ENCODE measurements at places on chromosomes 11 and 22. TPM values are rescaled to one million over a fixed set of nuclear protein-coding genes. Genes with fewer than 3 reads are reported as not detected.

GRCh38 chr11:11611381-11611780 is 10.4 kb downstream of the GALNT18 start:
- no peaks in the 10 kb centered on the region for H3K4me1 ChIP-seq
- H3K27ac ChIP-seq, result no peak overlapping the region
- DNase-seq, result no peak
- no peak overlapping the region for H3K4me3 ChIP-seq
- H3K27me3 ChIP-seq, result no peaks in the 10 kb centered on the region
- no peaks in the 10 kb centered on the region for H3K36me3 ChIP-seq

DNA sequence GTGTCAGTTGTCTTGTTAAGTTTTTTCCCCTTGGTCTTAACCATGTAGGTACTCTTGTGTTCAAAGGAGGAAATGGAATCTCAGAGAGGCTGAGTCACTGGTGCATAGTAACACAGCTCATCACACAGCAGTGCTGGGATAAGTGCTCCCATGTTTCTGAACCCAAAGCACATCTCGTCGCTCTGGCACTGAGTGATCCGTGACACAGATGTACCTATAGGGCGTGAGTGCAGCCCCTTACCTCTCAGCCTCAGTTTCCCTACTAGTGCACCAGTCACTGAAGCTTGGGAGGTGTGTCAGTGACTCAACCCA is 234.0 kb downstream of the ST3GAL4 start:
- DNase-seq, result no peak
- H3K27me3 ChIP-seq, result peaks cover 2% of the 10 kb centered on the region
- H3K36me3 ChIP-seq, result no peaks in the 10 kb centered on the region
- no peak overlapping the region for H3K27ac ChIP-seq
- H3K4me3 ChIP-seq, result no peak overlapping the region
- peaks cover 19% of the 10 kb centered on the region for H3K4me1 ChIP-seq

- H3K27ac ChIP-seq, result no peak overlapping the region
- H3K4me1 ChIP-seq, result peaks cover 5% of the 10 kb centered on the region
- DNase-seq, result no peak
- H3K36me3 ChIP-seq, result no peaks in the 10 kb centered on the region
- peaks cover 5% of the 10 kb centered on the region for H3K27me3 ChIP-seq
- H3K4me3 ChIP-seq, result no peak overlapping the region
Measured at GRCh38 chr11:78651136-78651775, 76.6 kb upstream of the NARS2 start.

Gene CHRM1
- polyA plus RNA-seq, result 0.23 TPM

Gene MS4A12
- not detected for polyA plus RNA-seq

DNA sequence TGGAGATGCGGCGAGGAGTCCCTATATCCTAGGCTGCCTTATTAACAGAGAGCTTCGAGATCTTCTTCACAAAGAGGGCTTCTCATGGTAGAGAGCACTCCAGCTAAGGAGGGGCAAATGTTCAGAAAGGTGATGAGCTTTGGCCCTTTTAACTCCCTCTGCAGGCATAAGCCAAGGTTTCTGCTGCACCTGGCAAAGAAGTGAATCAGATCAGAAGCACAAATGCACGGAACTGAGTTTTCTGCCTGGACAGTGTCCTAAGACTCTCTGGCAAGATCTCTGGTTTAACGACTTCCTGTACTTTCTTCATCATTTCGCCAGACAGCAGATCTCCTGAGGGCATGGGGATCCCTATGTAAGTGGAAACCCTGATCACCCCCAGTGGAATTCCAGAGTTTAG is 37.2 kb downstream of the POU2AF3 start:
- H3K27ac ChIP-seq, result no peak overlapping the region
- no peaks in the 10 kb centered on the region for H3K36me3 ChIP-seq
- H3K4me1 ChIP-seq, result peaks cover 6% of the 10 kb centered on the region
- H3K27me3 ChIP-seq, result peaks cover 3% of the 10 kb centered on the region

- peaks cover 2% of the 10 kb centered on the region for H3K27me3 ChIP-seq
- H3K36me3 ChIP-seq, result no peaks in the 10 kb centered on the region
- no peak overlapping the region for H3K4me3 ChIP-seq
- H3K4me1 ChIP-seq, result peaks cover 8% of the 10 kb centered on the region
- H3K27ac ChIP-seq, result no peak overlapping the region
Measured at GRCh38 chr11:115144914-115145313, 359.3 kb downstream of the CADM1 start.

Gene SYT8
- polyA plus RNA-seq, result 1.3 TPM

Gene TESMIN
- 0.20 TPM for polyA plus RNA-seq

Gene CD3E
- polyA plus RNA-seq, result 0.29 TPM

Gene DMC1
- polyA plus RNA-seq, result 10.7 TPM

DNA sequence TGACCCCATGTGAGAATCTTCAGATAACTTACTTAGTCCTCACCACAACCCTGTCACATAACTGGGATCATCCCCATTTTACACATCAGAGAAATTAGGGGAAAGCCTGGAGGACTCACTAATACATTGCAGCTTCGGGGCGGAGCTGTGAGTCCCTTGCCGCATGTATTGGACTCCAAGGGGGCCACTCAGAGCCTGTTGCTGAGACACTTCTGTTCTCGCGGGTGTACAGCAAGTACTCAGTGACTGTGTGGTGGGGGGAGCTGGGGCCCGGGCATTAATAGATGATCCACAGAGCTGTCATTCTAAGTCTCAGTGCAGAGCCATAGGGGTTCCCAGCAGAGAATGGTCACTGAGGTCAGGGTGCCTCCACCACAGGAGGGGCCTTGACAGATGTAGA is 13.5 kb downstream of the OAF start:
- H3K36me3 ChIP-seq, result peaks cover 27% of the 10 kb centered on the region
- H3K4me1 ChIP-seq, result peaks cover 50% of the 10 kb centered on the region
- H3K4me3 ChIP-seq, result no peak overlapping the region
- H3K27ac ChIP-seq, result peak overlapping the region; percentile 73

- no peak for DNase-seq
- H3K27ac ChIP-seq, result no peak overlapping the region
- no peaks in the 10 kb centered on the region for H3K4me1 ChIP-seq
- H3K27me3 ChIP-seq, result no peaks in the 10 kb centered on the region
- no peak overlapping the region for H3K4me3 ChIP-seq
Measured at GRCh38 chr11:92267968-92268367, 43.4 kb downstream of the FAT3 start.

DNA sequence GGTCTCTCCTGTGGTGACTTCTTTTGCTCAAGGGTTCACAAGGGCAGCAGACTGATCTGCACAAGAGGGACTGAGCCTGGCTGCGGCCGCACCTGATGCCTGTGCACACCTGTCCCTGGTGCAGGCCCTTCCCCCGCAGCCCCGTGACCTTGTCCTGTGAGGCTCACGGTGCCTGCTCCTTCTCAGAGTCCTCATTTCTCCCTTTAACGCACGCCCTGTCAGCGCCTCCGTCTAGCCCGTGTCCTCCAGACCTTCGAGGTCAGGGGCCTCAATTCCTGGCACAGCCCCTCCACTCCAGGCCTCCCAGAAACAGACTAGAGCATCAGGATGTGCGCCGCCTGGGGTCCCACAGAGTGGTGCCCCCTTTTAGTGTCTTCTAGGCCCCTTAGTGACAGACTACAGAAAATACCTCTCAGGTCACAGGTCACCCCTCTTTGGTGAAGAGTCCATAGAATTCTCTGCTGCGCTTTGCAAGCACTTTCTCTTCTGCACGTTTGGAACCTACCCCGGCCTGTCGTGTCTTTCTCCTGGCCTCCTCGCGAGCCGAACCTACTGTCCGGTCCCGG is 1.0 kb upstream of the DRD4 start:
- H3K27me3 ChIP-seq, result peaks cover 58% of the 10 kb centered on the region
- H3K36me3 ChIP-seq, result no peaks in the 10 kb centered on the region
- DNase-seq, result no peak
- H3K4me1 ChIP-seq, result peaks cover 28% of the 10 kb centered on the region

Gene TMEM191C
- 1.5 TPM for polyA plus RNA-seq

DNA sequence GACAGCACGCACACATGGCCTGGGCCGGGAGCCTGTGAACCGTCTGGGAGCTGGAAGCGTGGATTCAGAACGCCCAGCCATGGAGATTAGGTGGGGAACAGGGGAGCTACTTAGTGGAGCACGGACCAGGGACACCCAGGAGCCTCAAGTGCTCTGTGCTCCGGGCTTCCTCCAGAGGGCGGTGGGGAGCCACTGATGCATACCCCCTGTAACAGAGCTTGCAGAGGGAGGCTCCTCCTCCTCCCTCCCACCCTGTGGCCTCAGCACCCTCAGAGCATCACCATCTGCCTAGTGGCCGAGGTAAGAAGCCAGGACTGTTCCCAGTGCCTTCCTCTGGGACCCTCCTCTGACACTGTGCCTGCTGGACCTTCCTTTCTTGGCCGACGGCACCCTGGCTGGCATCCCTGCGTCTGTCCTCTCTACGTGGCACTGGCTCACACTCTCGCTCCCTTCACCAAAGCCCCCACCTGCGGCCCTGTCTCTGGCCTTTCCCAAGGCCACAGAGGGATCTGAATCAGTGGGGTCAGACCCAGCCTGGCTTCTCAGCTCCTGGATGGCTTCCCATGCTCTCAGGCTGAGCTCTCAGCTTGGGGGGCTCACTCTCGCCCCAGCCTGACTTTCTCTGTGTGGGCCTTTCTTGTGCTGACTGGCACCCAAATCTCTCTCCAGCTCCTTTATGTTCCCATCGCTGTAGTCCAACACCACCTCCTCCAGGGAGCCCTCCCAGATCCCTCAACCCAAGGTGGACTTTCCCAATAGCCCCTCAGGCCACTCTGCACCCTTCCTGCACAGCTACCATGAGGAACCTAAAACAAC is 780.9 kb downstream of the BRD1 start:
- no peaks in the 10 kb centered on the region for H3K36me3 ChIP-seq
- no peak overlapping the region for H3K4me3 ChIP-seq
- no peaks in the 10 kb centered on the region for H3K27me3 ChIP-seq
- DNase-seq, result peak; percentile 34
- no peaks in the 10 kb centered on the region for H3K4me1 ChIP-seq

- DNase-seq, result peak; percentile 47
- H3K4me3 ChIP-seq, result no peak overlapping the region
Measured at GRCh38 chr11:5280582-5281102, 10.9 kb upstream of the HBE1 start.

- H3K36me3 ChIP-seq, result no peaks in the 10 kb centered on the region
- H3K27me3 ChIP-seq, result no peaks in the 10 kb centered on the region
- no peaks in the 10 kb centered on the region for H3K4me1 ChIP-seq
- no peak overlapping the region for H3K27ac ChIP-seq
- no peak for DNase-seq
Measured at GRCh38 chr22:34783436-34783835, 282.5 kb upstream of the ISX start.

Gene PITPNM1
- 9.5 TPM for polyA plus RNA-seq

DNA sequence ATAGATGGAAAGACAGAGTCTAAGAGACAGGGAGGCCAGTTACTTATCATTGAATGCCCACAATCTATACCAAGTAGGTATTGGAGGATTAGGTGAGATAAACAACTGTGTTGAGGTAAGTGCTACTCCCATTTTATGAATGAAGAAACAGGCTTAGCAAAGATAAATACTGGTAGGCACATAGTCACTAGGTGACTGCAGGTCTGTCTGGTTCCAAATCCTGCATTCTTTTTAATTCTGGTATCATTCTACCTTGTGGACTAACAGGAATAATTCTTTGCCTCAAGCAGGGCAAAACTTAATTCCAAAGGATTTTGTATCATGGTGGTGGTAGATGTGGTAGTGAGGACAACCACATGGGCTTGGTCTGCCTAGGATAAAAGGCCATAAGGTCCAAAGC is 28.4 kb downstream of the RNF169 start:
- no peak overlapping the region for H3K4me3 ChIP-seq
- no peaks in the 10 kb centered on the region for H3K27me3 ChIP-seq
- no peak for DNase-seq
- no peaks in the 10 kb centered on the region for H3K4me1 ChIP-seq
- H3K36me3 ChIP-seq, result no peaks in the 10 kb centered on the region

- no peaks in the 10 kb centered on the region for H3K4me1 ChIP-seq
- no peaks in the 10 kb centered on the region for H3K27me3 ChIP-seq
- H3K36me3 ChIP-seq, result no peaks in the 10 kb centered on the region
- no peak overlapping the region for H3K27ac ChIP-seq
Measured at GRCh38 chr11:10979529-10979928, 121.7 kb upstream of the ZBED5 start.

DNA sequence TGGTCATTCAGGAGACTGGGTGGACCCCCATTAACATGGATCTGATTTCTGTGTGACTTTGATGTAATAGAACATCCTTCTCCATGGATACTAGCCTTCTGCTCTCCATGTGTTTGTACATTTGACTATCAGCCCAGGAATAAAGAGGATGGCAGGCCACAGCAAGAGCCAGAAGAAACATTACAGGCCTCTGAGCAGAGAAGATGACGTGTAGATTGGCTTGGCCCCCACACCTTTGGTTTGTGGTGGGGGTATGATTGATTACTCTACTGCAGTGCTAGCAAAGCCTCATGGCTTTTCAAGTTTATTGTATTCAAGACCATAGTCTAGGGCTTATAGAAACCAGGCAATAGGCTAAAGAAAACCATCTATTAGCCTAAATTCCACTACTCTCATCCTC is 77.0 kb downstream of the GRAMD1B start:
- H3K27ac ChIP-seq, result no peak overlapping the region
- no peak overlapping the region for H3K4me3 ChIP-seq
- H3K36me3 ChIP-seq, result no peaks in the 10 kb centered on the region
- DNase-seq, result no peak
- H3K27me3 ChIP-seq, result no peaks in the 10 kb centered on the region
- H3K4me1 ChIP-seq, result peaks cover 2% of the 10 kb centered on the region

- H3K4me3 ChIP-seq, result no peak overlapping the region
- H3K27me3 ChIP-seq, result no peaks in the 10 kb centered on the region
- H3K36me3 ChIP-seq, result no peaks in the 10 kb centered on the region
- peaks cover 10% of the 10 kb centered on the region for H3K4me1 ChIP-seq
- peak overlapping the region; percentile 71 for H3K27ac ChIP-seq
Measured at GRCh38 chr11:65003282-65003681, 6.5 kb upstream of the BATF2 start.

Measured in muscle of leg (tissue), 16 donors.